Activated CD8-positive, alpha-beta T cell treated with anti-CD3 and anti-CD28 coated beads for 36 hours (primary cell): ENCODE measurements at places on chromosomes 5 and 9. TPM values are rescaled to one million over a fixed set of nuclear protein-coding genes. Genes with fewer than 3 reads are reported as not detected.

DNA sequence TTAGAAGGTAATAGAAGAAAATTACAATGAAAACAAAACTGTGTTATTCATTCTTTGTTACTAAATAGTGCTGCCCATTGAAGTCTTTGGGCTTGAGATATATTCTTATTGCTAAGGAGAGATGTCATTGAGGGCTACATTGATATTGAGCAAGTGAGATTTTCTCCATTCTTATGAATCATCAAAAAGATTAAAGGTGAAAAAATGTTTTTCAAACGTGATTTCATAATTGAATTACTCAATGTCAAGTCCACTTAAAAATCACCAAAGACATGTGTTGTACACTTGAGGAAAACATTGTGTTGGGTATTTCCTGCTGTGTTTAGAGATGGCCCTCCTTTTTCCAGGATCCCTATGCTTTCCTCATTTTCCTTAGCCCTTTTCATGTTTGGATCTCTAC, 448.1 kb downstream of the NFIB start:
- DNase-seq, result no peak
- H3K36me3 ChIP-seq, result no peaks in the 10 kb centered on the region

Gene PLCXD3
- not detected for total RNA-seq

- no peaks in the 10 kb centered on the region for H3K27me3 ChIP-seq
- no peaks in the 10 kb centered on the region for H3K36me3 ChIP-seq
- peaks cover 13% of the 10 kb centered on the region for H3K4me1 ChIP-seq
- no peak overlapping the region for H3K4me3 ChIP-seq
- no peak overlapping the region for H3K27ac ChIP-seq
- DNase-seq, result no peak
Measured at GRCh38 chr9:130779153-130779855, 55.8 kb upstream of the ABL1 start.

Gene RALGDS
- total RNA-seq, result 88.2 TPM

DNA sequence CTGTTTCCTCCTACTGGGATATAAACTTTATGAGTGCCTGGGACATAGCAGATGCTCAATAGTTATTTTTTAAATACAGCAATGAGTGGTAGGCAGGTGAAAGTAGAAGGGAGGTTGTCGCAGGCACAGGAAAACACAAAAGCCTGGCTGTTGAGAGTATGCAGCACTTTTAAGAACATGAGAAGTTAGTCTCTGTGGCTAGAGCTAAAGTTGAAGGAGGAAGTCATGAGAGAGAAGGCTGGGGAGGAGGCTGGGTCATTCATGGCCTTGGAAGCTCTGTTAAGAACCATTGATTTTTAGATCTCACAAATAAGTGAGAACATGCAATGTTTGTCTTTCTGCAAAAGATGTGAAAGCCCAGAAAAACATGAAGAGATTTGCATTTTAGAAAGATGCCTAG, 126.7 kb downstream of the PRKACG start:
- no peak overlapping the region for H3K27ac ChIP-seq
- no peaks in the 10 kb centered on the region for H3K27me3 ChIP-seq
- DNase-seq, result no peak
- H3K4me3 ChIP-seq, result no peak overlapping the region

Gene EQTN
- not detected for total RNA-seq

- no peak overlapping the region for H3K4me3 ChIP-seq
- no peaks in the 10 kb centered on the region for H3K27me3 ChIP-seq
- DNase-seq, result peak; percentile 35
- peaks cover 57% of the 10 kb centered on the region for H3K4me1 ChIP-seq
- H3K36me3 ChIP-seq, result peaks cover 39% of the 10 kb centered on the region
Measured at GRCh38 chr5:66151030-66151429, 6.9 kb downstream of the SREK1 start.

Gene MOCS2
- total RNA-seq, result 18.6 TPM

GRCh38 chr5:110790673-110791072, 51.9 kb downstream of the SLC25A46 start:
- no peak overlapping the region for H3K4me3 ChIP-seq
- no peak overlapping the region for H3K27ac ChIP-seq
- no peaks in the 10 kb centered on the region for H3K27me3 ChIP-seq
- H3K36me3 ChIP-seq, result no peaks in the 10 kb centered on the region

- H3K36me3 ChIP-seq, result no peaks in the 10 kb centered on the region
- no peaks in the 10 kb centered on the region for H3K27me3 ChIP-seq
- no peaks in the 10 kb centered on the region for H3K4me1 ChIP-seq
- H3K27ac ChIP-seq, result no peak overlapping the region
Measured at GRCh38 chr9:90880066-90880465, 78.4 kb downstream of the SYK start.

DNA sequence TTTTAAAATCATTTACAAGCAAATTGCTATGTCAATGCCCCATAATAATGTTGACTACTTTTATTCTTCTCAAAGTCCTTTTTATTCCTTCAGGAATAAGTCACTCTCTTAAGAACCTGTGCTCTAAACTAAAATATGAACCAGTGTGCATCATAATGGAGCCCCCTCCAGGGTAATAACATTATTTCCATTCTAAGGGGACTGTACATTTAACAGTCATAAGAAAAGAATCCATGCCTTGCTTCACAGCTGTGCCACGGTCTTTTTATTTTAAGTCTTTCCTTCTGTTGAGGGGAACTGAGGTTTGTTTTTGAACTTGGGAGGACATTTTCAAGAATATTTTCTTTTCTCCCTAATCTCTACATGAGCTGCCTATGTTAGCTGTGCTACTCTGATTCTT, 297.6 kb downstream of the MAN2A1 start:
- H3K27ac ChIP-seq, result no peak overlapping the region
- H3K4me3 ChIP-seq, result no peak overlapping the region
- no peaks in the 10 kb centered on the region for H3K4me1 ChIP-seq
- no peaks in the 10 kb centered on the region for H3K36me3 ChIP-seq

- H3K4me3 ChIP-seq, result no peak overlapping the region
- no peak for DNase-seq
- H3K27me3 ChIP-seq, result no peaks in the 10 kb centered on the region
- H3K27ac ChIP-seq, result no peak overlapping the region
- peaks cover under 1% of the 10 kb centered on the region for H3K4me1 ChIP-seq
Measured at GRCh38 chr9:124311283-124311682, 53.5 kb downstream of the NEK6 start.

- DNase-seq, result no peak
- no peak overlapping the region for H3K4me3 ChIP-seq
- H3K27me3 ChIP-seq, result peaks cover 10% of the 10 kb centered on the region
- H3K27ac ChIP-seq, result no peak overlapping the region
- H3K4me1 ChIP-seq, result no peaks in the 10 kb centered on the region
Measured at GRCh38 chr5:39605588-39606575, 181.1 kb upstream of the DAB2 start.

Gene OGN
- total RNA-seq, result not detected

Gene TRIM32
- 15.0 TPM for total RNA-seq

Gene PPP2R2B
- 0.65 TPM for total RNA-seq
